ENCODE measurements at places on chromosomes 13 and 19.

GRCh38 chr13:50359779-50360178 is 344.5 kb downstream of the KCNRG start:
- peak; percentile 57 for ATAC-seq
- no peaks in the 10 kb centered on the region for H3K36me3 ChIP-seq
- H3K27ac ChIP-seq: no peak overlapping the region

GRCh38 chr19:4326837-4327251 is 11.8 kb downstream of the STAP2 start:
- H3K4me3 ChIP-seq: peak overlapping the region; percentile 88
- no peak for ATAC-seq

- H3K4me3 ChIP-seq: no peak overlapping the region
- no peak overlapping the region for H3K27ac ChIP-seq
- ATAC-seq: no peak
- no peaks in the 10 kb centered on the region for H3K27me3 ChIP-seq
- no peaks in the 10 kb centered on the region for H3K36me3 ChIP-seq
Measured at GRCh38 chr13:69619651-69620050, 488.0 kb upstream of the ATXN8OS start.

GRCh38 chr19:1655987-1656608 is 3.7 kb upstream of the TCF3 start:
- no peaks in the 10 kb centered on the region for H3K36me3 ChIP-seq
- no peak for ATAC-seq
- no peak overlapping the region for H3K27ac ChIP-seq
- peaks cover 6% of the 10 kb centered on the region for H3K27me3 ChIP-seq
- peaks cover under 1% of the 10 kb centered on the region for H3K4me1 ChIP-seq
- H3K4me3 ChIP-seq: no peak overlapping the region

DNA sequence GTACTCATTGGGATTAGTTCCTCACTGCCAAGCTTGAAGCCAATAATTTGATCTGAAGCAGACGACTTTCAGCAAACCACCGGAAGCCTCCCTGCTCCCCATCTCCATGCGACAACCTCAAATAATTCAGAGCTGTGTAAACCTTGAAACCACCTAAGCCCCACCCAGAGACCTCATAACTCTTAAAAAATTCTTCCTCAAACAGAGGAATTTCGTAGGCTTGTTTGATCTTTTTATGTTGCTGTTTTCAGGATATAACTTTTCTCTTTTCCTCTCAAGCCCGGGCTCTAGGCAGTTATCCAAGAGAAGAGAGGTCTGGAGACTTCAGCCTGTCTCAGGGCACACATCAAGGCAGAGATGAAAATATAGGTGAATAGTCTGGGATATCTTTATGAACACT is 311.6 kb downstream of the KCNRG start:
- no peak overlapping the region for H3K27ac ChIP-seq
- no peak overlapping the region for H3K4me3 ChIP-seq
- no peaks in the 10 kb centered on the region for H3K27me3 ChIP-seq
- no peaks in the 10 kb centered on the region for H3K36me3 ChIP-seq
- peaks cover 9% of the 10 kb centered on the region for H3K4me1 ChIP-seq
- ATAC-seq: no peak

DNA sequence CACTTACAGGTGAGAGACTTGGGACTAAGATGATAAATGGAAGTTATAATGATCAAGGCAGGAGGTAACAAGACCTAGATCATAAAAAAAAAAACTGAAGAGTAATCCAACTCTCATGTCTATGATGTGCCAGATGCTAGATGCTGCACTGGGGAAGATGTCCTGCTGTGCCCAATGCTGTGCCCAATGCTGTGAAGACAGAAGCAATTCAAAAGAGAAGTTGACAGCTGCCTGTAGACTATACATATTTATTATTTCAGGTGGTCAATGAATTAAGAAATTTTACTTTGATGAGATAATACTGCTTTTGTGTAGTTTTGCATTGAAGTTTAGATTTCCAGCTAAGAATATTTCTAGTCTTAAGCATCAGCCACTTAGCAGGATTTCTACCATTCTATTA is 21.5 kb downstream of the VWA8 start:
- ATAC-seq: no peak
- no peaks in the 10 kb centered on the region for H3K4me1 ChIP-seq
- H3K27ac ChIP-seq: no peak overlapping the region
- peaks cover 20% of the 10 kb centered on the region for H3K36me3 ChIP-seq

GRCh38 chr13:64164435-64164834 is 2748.8 kb upstream of the PCDH20 start:
- H3K36me3 ChIP-seq: no peaks in the 10 kb centered on the region
- no peak overlapping the region for H3K4me3 ChIP-seq
- no peaks in the 10 kb centered on the region for H3K27me3 ChIP-seq
- ATAC-seq: no peak
- H3K4me1 ChIP-seq: no peaks in the 10 kb centered on the region

- ATAC-seq: no peak
- no peak overlapping the region for H3K4me3 ChIP-seq
- no peaks in the 10 kb centered on the region for H3K36me3 ChIP-seq
- H3K27ac ChIP-seq: no peak overlapping the region
- peaks cover 24% of the 10 kb centered on the region for H3K4me1 ChIP-seq
Measured at GRCh38 chr13:48808683-48809082, 155.0 kb downstream of the CYSLTR2 start.

DNA sequence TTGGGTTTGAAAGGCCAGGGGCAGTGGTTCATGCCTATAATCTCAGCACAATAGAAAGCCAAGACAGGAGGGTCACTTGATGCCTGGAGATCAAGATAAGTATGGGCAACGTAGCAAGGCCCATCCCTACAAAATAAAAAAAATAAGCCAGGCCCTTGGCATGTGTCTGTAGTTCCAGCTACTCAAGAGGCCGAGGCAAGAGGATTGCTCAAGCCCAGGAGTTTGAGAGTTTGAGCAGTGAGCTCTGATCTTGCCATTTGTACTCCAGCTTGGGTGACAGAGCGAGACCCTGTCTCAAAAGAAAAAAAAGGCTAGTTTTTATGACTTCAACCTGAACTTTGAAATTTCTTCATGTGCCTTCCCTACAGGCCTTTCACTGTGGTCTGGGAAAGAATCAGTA is 5.2 kb upstream of the ZNF480 start:
- no peak overlapping the region for H3K27ac ChIP-seq
- no peaks in the 10 kb centered on the region for H3K4me1 ChIP-seq
- H3K4me3 ChIP-seq: no peak overlapping the region
- no peak for ATAC-seq

GRCh38 chr13:35995136-35995535 is 136.0 kb downstream of the DCLK1 start:
- no peaks in the 10 kb centered on the region for H3K36me3 ChIP-seq
- no peaks in the 10 kb centered on the region for H3K4me1 ChIP-seq
- peaks cover 3% of the 10 kb centered on the region for H3K27me3 ChIP-seq
- ATAC-seq: no peak

DNA sequence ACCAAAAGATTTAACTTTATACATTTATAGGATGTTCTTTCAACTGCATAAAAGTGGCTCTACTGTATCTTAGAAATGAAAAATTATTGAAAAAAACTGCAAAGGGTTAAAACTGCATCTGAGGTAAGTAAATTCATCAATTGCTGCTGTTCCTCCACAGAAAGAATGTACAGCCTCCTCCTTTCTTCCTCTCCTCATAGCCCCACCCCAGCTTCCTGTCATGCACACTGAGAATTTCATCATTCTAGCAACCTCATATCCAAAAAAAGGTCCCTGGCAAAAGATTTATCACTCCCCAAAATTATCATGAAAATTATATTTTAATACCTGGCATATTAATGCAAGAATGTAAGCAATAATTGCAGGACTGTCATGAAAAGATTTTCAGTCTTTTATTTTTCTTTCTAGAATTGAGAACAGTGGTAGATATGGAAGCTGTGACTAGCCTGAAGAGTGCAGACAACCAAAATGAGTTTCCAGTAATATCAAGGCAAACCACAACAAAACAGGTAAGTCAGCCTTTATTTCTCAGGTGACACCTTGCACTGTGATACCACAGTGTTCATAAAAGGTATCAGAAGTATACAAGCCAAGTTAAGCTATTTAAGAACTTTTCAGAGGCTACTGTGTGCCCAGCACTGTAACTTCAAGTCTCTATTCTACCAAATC is 110.8 kb downstream of the SUCLA2 start:
- no peak for ATAC-seq
- H3K27me3 ChIP-seq: no peaks in the 10 kb centered on the region
- H3K4me1 ChIP-seq: no peaks in the 10 kb centered on the region

GRCh38 chr13:40388617-40389016 is 277.8 kb downstream of the FOXO1 start:
- H3K27ac ChIP-seq: peak overlapping the region; percentile 95
- no peaks in the 10 kb centered on the region for H3K36me3 ChIP-seq
- peak overlapping the region; percentile 90 for H3K4me3 ChIP-seq
- no peaks in the 10 kb centered on the region for H3K27me3 ChIP-seq

DNA sequence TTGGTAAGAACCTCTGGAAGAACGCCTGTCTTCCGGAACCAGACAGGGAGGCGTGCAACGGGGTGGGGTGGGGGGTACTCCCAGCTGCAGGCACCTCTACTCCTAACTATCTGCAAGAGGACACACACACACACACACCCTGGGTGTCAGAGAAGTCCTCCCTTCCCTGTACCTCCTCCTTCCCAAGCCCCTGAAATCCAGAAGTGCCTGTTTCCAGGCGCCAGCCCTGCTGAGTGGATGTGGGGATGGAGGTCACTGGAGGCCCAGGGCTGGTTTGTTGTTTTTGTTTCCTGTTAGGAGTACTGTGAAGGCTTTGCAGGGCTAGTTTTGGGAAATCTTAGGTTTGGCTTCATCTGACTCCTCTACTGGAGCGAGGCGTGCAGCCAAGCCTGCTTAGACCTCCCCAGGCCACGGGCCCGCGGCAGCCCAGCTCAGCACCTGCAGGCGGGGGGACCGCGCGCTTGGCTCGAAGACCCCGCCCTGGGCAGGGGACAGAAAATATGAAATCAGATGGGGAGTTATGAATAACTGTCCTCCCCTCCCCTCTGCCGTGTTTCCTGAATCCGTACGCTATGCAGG is 36.4 kb downstream of the SOX1 start:
- H3K4me1 ChIP-seq: no peaks in the 10 kb centered on the region
- H3K27me3 ChIP-seq: peaks cover 49% of the 10 kb centered on the region
- H3K4me3 ChIP-seq: no peak overlapping the region
- no peaks in the 10 kb centered on the region for H3K36me3 ChIP-seq

- no peak overlapping the region for H3K4me3 ChIP-seq
- no peak for ATAC-seq
- H3K27me3 ChIP-seq: no peaks in the 10 kb centered on the region
- peaks cover 96% of the 10 kb centered on the region for H3K36me3 ChIP-seq
- peak overlapping the region; percentile 43 for H3K27ac ChIP-seq
Measured at GRCh38 chr19:10998666-10999065, 37.8 kb downstream of the SMARCA4 start.

DNA sequence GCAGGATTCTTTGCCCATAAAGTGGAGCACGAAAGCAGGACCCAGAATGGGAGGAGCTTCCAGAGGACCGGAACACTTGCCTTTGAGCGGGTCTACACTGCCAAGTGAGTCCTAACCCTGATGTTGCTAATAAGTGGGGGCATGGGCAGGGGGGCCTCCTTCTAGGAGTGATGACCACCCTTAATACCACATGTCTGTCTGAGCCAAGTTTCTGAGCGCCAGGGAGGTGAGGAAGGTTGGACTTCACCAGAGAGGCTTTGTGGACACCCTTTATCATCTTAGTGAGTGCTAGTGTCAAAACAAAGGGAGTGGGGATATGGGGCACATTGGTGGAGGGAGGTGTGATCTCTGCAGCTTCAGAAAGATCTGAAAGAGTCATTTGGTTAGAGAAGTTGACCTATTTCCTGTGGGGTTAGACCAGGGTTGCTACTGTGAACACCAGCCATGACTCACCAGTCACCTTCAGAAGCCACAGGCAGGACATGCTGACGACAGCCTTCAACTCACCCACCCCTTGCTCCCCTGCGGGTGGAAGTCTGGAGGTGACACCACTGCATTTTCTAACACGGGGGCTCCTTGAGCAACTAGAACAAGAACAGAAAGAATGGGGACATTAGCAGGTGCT is 8.8 kb downstream of the ALOX5AP start:
- H3K27me3 ChIP-seq: no peaks in the 10 kb centered on the region
- peak overlapping the region; percentile 45 for H3K4me3 ChIP-seq
- ATAC-seq: peak; percentile 83
- H3K27ac ChIP-seq: peak overlapping the region; percentile 72

DNA sequence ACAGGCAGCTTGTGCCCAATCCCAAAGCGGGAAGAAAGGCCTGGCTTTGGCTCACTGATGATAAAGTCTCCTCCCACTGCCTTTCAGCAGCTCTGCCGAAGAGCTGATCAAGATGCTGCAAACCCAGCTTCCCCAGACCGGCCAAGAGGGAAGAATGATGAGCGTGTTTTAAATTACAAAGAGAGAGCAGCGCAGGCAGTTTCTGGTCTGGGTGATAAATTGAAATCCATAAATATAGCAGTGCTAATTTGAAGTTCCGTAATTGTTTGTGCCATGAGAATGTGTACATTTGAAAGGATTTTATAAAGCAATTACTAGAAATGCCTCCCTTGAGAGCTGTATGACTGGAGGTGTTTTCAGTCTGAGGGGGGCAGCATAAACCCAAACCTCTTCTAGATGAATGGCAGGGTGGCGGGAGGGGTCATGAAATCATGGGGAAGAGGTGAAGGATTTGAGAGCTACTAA is 171.8 kb downstream of the STK24 start:
- H3K4me1 ChIP-seq: no peaks in the 10 kb centered on the region
- H3K36me3 ChIP-seq: no peaks in the 10 kb centered on the region
- no peak overlapping the region for H3K27ac ChIP-seq
- H3K4me3 ChIP-seq: no peak overlapping the region

DNA sequence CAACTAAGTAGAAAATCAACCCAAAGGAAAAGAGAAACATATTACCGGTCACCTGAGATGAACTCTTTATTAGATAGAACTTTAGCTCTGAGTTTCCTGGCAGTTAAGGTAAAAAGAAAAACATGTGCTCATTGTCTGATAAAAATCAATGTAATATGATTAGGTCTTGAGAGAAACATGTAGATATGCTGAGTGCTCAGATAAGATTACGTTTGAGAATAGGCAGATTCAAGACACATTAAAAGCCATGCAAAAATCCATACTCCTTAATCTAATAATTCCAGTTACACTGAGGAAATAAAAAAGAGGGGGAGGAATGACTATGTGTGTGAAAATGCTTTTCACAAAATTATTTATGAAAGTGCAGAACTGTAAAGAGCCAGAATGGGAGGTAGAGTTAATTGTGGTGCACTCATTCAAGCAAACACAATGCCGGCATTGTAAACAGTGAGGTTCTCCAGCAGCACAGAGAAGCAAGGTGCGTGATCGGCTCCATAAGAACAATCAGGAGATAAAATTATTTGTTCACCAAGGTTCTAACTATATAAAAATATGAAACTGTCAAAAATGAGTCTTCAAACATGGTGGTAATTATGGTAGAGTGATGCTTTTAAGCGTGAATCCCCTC is 88.8 kb downstream of the MBNL2 start:
- H3K4me3 ChIP-seq: no peak overlapping the region
- H3K4me1 ChIP-seq: peaks cover 26% of the 10 kb centered on the region
- peaks cover 5% of the 10 kb centered on the region for H3K36me3 ChIP-seq
- no peaks in the 10 kb centered on the region for H3K27me3 ChIP-seq

- no peaks in the 10 kb centered on the region for H3K36me3 ChIP-seq
- no peak overlapping the region for H3K27ac ChIP-seq
Measured at GRCh38 chr13:43924549-43925245, 45.0 kb downstream of the LACC1 start.

- H3K4me1 ChIP-seq: peaks cover 11% of the 10 kb centered on the region
- H3K27ac ChIP-seq: no peak overlapping the region
- peaks cover 11% of the 10 kb centered on the region for H3K27me3 ChIP-seq
- no peak overlapping the region for H3K4me3 ChIP-seq
Measured at GRCh38 chr13:113857531-113858195, 6.2 kb downstream of the GAS6 start.

Measured in activated T-helper 17 cell treated with anti-CD3 and anti-CD28 coated beads, Interleukin-2, amount 50 U/mL, for 72 hours (primary cell).